Liver (tissue), 10 donors: ENCODE measurements at places on chromosomes 7 and 10. TPM values are rescaled to one million over a fixed set of nuclear protein-coding genes. Genes with fewer than 3 reads are reported as not detected.

DNA sequence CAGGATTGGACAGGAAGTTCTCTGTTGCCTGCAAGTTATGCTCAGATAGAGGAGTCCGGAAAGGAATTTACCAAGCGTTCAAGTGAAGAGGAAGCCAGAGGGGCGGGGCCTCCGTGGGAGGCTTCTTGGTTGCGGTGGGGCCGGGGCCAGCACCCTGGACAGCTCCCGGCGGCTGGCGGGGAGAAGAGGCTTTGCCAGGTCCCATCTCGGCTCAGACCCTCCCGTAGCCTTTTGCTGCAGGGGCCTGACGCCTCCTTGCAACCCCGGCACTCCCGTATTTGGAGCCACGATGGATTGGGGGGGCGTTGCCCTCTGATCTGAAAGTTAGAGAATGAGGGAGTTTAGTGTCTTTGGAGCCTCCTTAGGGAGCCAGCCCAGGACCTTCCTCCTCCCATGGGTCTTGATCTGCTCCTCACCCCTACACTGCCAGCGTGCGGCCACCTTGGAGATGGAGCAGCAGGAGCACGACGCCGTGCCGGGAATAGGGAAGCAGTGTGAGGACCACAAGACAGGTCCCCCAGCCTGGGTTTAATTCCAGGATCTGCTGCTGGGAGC lies 3.1 kb upstream of the SLC18A3 start:
- H3K4me1 ChIP-seq, result peaks cover 7% of the 10 kb centered on the region
- H3K27ac ChIP-seq, result no peak overlapping the region
- DNase-seq, result peak; percentile 75
- peaks cover 5% of the 10 kb centered on the region for H3K27me3 ChIP-seq

- no peaks in the 10 kb centered on the region for H3K27me3 ChIP-seq
- DNase-seq, result no peak
- no peak overlapping the region for H3K4me3 ChIP-seq
- H3K36me3 ChIP-seq, result no peaks in the 10 kb centered on the region
Measured at GRCh38 chr10:84452003-84452402, 123.6 kb downstream of the CCSER2 start.

DNA sequence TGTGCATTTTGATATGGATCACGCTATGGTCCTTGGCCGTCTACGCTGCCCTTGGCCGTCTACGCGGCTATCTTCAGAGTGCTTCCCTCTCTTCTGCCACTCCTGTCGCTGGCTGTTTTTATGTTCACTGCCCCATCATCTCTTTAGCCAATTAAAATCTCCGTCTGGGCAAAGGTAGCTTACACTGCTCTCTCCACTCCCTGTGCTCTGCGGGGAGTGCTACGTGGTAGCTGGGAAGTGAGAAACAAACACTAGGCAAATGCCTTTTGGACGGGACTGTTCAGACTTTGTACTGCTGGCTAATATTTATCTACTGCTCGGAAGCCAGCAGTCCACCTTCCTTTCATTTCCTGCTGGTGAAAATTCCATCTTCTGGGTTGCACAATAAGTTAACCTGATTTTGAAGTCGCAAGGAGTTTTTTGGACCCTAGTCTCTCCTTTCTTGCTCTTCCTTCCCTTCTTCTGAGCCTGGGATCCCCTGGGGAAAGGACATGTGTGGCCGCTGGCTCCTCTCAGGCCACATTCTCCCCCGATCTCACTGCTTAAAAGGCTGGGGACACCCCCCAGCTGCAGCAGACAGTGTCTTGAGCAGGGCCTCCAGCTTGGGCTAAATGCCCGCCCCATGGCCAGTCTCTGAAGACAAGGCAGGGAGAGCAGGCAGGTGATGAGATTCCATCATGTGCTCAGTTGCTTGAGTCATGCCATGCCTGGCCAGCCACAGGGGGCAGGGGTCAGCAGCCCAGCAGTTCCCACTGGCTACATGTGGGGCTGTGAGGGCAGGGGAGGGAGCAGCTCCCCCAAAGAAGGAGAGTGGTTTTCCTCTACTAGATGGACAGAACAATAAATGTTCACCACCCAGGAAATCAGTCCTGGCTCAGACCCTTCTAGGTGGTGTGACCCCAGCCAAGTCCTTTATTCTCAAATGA lies 25.5 kb upstream of the RBM33 start:
- no peak overlapping the region for H3K4me3 ChIP-seq
- peaks cover 30% of the 10 kb centered on the region for H3K4me1 ChIP-seq
- no peaks in the 10 kb centered on the region for H3K36me3 ChIP-seq
- DNase-seq, result peak; percentile 45

- DNase-seq, result no peak
- no peaks in the 10 kb centered on the region for H3K36me3 ChIP-seq
- H3K4me3 ChIP-seq, result no peak overlapping the region
- no peaks in the 10 kb centered on the region for H3K27me3 ChIP-seq
- no peak overlapping the region for H3K27ac ChIP-seq
- no peaks in the 10 kb centered on the region for H3K4me1 ChIP-seq
Measured at GRCh38 chr7:94123136-94123535, 119.0 kb upstream of the BET1 start.

Gene MRC1
- polyA plus RNA-seq, result 33.6 TPM

Gene SKIDA1
- 0.84 TPM for polyA plus RNA-seq

Gene DNA2
- 0.50 TPM for polyA plus RNA-seq
